ENCODE measurements at places on chromosomes 13 and 19.

GRCh38 chr19:46195104-46195503 lies 34.4 kb upstream of the IGFL1 start:
- no peak for DNase-seq

- no peak for DNase-seq
Measured at GRCh38 chr19:12603714-12604113, 6.9 kb downstream of the ZNF490 start.

DNA sequence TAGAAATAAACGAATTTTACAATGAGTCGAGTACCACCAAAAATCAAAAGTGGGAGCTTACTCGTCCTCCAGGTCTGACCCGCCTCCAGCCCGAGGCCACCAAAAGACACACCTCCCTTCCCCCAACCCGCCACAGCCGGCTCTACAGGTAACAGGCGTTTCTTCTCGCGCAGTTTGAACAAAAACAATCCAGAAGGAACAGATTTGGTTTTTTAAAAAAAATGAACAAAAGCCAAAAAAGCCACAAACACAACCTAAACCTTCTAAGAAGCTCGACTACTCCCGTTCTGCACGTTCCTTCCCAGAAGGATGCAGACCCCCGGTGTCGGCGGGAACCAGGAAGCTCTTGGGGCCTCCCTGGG lies 671 bp downstream of the ZDHHC20 start:
- no peak for DNase-seq

DNA sequence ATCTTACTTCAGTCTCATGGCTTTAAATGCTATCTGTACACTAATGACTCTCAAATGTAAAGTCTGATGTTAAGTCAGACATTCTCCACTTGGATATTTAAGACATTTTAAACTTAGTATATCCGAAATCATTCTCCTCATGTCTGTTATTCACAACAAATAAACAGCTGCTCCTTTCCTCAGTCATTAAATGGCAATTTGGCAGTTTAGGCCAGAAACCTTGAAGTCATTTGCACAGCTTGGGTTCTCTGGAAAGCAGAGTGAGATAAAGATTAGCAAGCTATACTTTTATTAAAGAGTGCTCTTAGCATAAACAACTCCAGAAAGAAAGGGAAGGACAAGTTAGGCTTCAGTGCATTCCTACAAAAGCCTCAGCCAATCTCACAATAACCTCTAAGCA lies 53.7 kb downstream of the DNAJC15 start:
- no peak for DNase-seq

DNA sequence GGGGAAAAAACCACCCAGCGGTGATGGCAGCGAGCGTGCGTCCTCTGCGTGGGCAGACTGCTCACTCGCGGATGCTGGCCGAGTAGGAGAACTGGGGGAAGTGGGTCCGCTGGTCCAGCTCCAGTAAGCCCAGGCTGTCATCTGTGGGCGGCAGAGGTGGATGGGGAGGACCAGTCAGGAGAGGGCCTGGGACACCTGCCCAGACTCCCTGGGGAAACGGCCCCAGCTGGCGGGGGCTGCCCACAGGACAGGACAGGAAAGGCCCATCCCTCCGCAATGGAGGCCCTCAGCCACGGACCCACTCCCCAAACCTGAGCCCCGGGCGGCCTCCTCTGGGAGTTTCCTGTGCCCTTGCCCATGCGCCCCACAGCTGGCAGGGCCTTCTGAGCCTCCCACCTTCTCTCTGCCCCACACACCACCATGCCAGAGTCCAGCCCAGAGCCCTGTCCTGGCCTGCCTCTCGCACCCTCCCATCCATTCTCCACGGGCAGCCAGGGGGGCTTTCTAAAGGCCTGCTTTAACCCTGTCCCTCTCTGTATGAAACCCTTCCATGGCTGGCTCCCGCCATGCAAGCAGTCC lies 7.4 kb upstream of the CCNP start:
- DNase-seq = no peak

All from NCI-H1436 treated with DMSO at 0.1 percent for 48 hours (cell line).